NB4 (cell line): ENCODE measurements at places on chromosomes 16 and 17.

DNA sequence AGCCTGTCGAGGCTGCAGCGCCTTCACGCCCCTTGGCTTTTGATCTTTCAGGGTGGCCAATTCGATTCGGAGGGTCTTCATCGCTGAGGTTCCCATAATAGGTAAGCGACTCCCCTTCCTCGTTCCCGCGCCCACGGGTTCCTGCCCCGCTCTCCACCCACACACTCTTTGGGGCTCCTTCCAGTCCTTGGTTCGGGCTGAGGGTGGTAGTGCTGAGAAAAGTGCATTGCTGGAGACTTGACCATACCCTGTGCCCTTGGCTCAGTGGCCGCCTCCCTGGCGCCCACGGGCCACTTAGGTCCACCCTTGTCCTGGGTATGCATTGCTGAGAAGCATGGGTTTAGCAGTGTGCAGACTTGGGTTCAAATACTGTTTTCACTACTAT is 491 bp downstream of the POLR2C start:
- peak; percentile 34 for DNase-seq

- no peak for DNase-seq
Measured at GRCh38 chr17:47855737-47856136, 4.8 kb upstream of the SP6 start.

- DNase-seq, result no peak
Measured at GRCh38 chr16:85971902-85972638, 73.1 kb downstream of the IRF8 start.

- no peak for DNase-seq
Measured at GRCh38 chr17:17944743-17945142, 27.5 kb downstream of the TOM1L2 start.

- no peak for DNase-seq
Measured at GRCh38 chr16:51449441-51449840, 298.4 kb upstream of the SALL1 start.

DNA sequence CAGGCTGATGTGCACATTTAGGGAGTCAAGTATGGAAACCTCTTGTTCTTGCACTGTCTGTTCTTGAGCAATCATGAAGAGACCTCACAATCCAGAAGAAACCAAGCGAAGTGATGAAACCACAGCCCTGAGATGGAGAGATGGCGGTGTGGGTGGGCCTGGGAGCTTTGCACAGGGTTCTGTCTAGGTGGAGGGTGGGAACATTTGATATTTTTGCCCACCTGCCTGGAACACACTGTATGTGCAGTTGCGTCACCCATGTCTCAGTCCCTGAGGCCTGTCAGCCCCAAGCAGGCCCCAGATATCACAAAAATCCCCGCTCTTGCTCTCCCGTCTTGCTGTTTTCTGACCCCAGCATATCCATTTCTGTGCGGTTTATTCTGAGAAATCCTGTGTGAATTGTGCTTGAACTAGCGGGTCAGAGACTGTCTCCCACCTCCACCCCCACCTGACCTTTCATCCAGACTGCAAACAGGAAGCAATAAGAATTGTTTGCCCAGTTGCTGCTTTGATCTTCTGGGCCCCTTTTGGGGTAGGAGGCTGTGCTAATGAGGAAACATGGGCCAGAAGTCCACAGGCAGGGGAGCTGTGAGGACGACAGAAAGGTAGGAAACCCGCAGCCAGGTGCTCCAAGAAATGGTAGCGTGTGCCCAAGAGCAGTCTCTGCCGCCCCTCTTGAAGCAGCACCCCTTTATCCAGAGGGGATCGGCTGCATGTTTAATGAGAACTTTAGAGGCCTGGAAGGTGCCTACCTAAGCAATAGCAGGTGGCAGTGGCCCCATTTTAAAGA is 183.8 kb downstream of the CCDC182 start:
- DNase-seq, result peak; percentile 84

DNA sequence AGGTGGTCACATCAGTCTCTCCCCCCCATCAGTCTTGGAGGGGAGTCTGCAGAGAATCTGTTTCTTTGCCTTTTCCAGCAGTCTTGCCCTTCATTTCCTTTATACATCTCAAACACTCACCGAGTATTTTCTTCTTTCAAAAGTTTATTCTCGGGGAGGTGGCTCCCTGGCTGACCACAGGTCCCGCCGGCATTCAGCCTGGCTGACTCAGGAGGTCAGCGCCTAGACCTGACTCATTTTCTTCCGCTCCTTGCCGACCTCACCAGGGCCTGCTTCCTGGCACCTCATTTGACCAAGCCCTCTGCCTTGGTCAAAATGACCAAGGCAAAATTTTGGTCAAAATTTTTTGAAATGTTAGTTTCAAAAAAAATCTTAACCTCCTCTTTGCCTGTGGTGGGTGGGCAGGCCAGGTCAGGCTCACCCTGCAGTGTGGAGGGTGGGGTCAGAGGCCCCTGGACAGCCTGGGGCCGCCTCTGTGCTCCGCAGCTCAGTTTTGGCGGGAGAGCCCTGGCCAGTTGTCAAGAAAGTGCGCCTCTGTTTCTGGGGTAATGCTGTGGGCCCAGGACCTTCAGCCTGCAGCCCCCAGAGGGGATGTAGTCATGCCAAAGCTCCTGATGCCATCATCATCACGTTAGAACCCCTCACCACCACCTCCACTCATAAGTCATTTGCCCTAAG is 165.6 kb downstream of the SPECC1 start:
- no peak for DNase-seq

DNA sequence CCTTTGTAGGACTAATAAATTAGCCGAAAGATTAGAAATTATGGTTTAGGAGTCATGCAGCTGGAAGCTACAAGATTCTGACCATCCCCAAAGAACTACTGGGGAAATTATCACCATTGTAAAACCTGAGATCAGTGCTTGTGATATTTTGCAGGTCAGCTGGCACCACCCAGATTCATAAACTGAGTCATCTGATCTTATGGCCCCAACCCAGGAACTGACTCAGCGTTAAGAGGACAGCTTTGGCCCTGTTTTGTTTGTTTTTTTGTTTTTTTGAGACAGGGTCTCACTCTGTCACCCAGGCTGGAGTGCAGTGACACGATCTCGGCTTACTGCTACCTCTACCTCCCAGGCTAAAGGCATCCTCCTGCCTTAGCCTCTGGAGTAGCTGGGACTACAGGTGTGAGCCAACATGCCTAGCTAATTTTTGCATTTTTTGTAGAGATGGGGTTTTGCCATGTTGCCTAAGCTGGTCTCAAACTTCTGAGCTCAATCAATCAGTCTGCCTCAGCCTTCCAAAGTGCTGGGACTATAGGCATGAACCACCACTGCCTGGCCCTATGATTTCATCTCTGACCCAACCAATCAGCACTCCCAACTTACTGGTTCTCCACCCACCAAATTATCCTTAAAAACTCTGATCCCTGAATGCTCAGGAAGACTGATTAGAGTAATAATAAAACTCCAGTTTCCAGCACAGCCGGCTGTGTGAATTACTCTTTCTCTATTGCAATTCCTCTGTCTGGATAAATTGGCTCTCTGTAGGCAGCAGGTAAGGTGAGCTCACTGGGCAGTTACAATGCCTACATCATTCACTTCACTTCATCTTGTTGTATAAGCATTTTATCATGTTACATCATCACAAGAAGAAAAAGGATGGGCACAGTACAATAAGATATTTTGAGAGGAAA is 79.4 kb upstream of the KSR1 start:
- DNase-seq, result no peak
